A549 treated with Mapracorat at 1 μM for 4 hours (cell line): ENCODE measurements at places on chromosomes 1 and 21. TPM values are rescaled to one million over a fixed set of nuclear protein-coding genes. Genes with fewer than 3 reads are reported as not detected.

The RIMKLA gene
- 0.39 to 1.3 TPM (median 1.1 TPM) in 5 replicates for total RNA-seq

The BACE2 gene
- 20.1 to 23.2 TPM (median 22.0 TPM) in 5 replicates for total RNA-seq

The GCSAML gene
- not detected in 5 replicates for total RNA-seq

The NR1I3 gene
- not detected in 5 replicates for total RNA-seq

The RNASEL gene
- 1.2 to 2.0 TPM (median 1.8 TPM) in 5 replicates for total RNA-seq

The WNT2B gene
- 0.12 to 0.28 TPM (median 0.23 TPM) in 5 replicates for total RNA-seq

The FNDC10 gene
- total RNA-seq, result 5.8 to 8.8 TPM (median 8.1 TPM) in 5 replicates

The CFAP57 gene
- total RNA-seq, result 0.22 to 0.65 TPM (median 0.39 TPM) in 5 replicates

The TEKT2 gene
- not detected in 5 replicates for total RNA-seq

The FOXD3 gene
- total RNA-seq, result 0.32 to 1.0 TPM (median 0.73 TPM) in 5 replicates

The LCE6A gene
- not detected in 5 replicates for total RNA-seq

The RAP1GAP gene
- 8.1 to 11.4 TPM (median 10.8 TPM) in 5 replicates for total RNA-seq

The PPIAL4G gene
- not detected in 5 replicates for total RNA-seq

The ATP1A2 gene
- 0.04 to 0.10 TPM (median 0.05 TPM) in 5 replicates for total RNA-seq

The EXTL1 gene
- total RNA-seq, result not detected in 5 replicates

The LCE7A gene
- not detected in 5 replicates for total RNA-seq

The GUCA2A gene
- not detected in 5 replicates for total RNA-seq

The RSPH1 gene
- total RNA-seq, result 0.59 to 0.92 TPM (median 0.74 TPM) in 5 replicates

The IFI16 gene
- total RNA-seq, result 2.7 to 3.8 TPM (median 3.3 TPM) in 5 replicates

The BCL2L15 gene
- 0.13 to 0.60 TPM (median 0.38 TPM) in 5 replicates for total RNA-seq

The AKR1A1 gene
- 69.1 to 77.1 TPM (median 75.8 TPM) in 5 replicates for total RNA-seq

The DRAM2 gene
- total RNA-seq, result 16.8 to 21.4 TPM (median 20.0 TPM) in 5 replicates

The NTMT2 gene
- not detected in 5 replicates for total RNA-seq

The BARHL2 gene
- total RNA-seq, result not detected in 5 replicates

The C1orf185 gene
- not detected in 5 replicates for total RNA-seq

The SPATA46 gene
- total RNA-seq, result not detected in 5 replicates

The RPE65 gene
- total RNA-seq, result not detected in 5 replicates

The RYR2 gene
- total RNA-seq, result 0.01 to 0.06 TPM (median 0.02 TPM) in 4 of 5 replicates, not detected in the other

The CACNA1S gene
- total RNA-seq, result not detected in 5 replicates

The LRRC53 gene
- not detected in 5 replicates for total RNA-seq

The ENAH gene
- 66.8 to 81.4 TPM (median 79.3 TPM) in 5 replicates for total RNA-seq

The PCAT6 gene
- 2.8 to 5.1 TPM (median 3.8 TPM) in 5 replicates for total RNA-seq

The TAS1R1 gene
- not detected in 5 replicates for total RNA-seq

The RGSL1 gene
- total RNA-seq, result not detected in 5 replicates

The NOS1AP gene
- total RNA-seq, result 0.18 to 0.57 TPM (median 0.27 TPM) in 5 replicates

The ZBTB8B gene
- total RNA-seq, result 0.01 TPM in 1 of 5 replicates, not detected in the others

The TAL1 gene
- not detected in 5 replicates for total RNA-seq

The SELENBP1 gene
- total RNA-seq, result 5.7 to 8.9 TPM (median 6.7 TPM) in 5 replicates

The CCDC27 gene
- total RNA-seq, result not detected in 5 replicates

The GBP5 gene
- 0.06 to 0.09 TPM (median 0.06 TPM) in 3 of 5 replicates, not detected in the others for total RNA-seq

The KIF14 gene
- total RNA-seq, result 7.1 to 11.0 TPM (median 9.7 TPM) in 5 replicates

The CYP4X1 gene
- 0.07 TPM in 1 of 5 replicates, not detected in the others for total RNA-seq

The PTPN22 gene
- not detected in 5 replicates for total RNA-seq

The SERINC2 gene
- total RNA-seq, result 18.4 to 34.0 TPM (median 27.5 TPM) in 5 replicates

The PDPN gene
- total RNA-seq, result not detected in 5 replicates

The AMY2A gene
- total RNA-seq, result not detected in 5 replicates

The TRAF5 gene
- 6.3 to 7.8 TPM (median 7.6 TPM) in 5 replicates for total RNA-seq

The SYTL1 gene
- 0.39 to 1.1 TPM (median 0.60 TPM) in 5 replicates for total RNA-seq

The KRTAP19-1 gene
- total RNA-seq, result not detected in 5 replicates

The CDK18 gene
- 0.66 to 2.3 TPM (median 1.2 TPM) in 5 replicates for total RNA-seq

The NTNG1 gene
- total RNA-seq, result not detected in 5 replicates

The TRIM67 gene
- total RNA-seq, result 0.12 to 0.19 TPM (median 0.14 TPM) in 5 replicates

The CAMK1G gene
- 0.17 to 0.36 TPM (median 0.27 TPM) in 5 replicates for total RNA-seq

The ACTL8 gene
- total RNA-seq, result 1.0 to 2.2 TPM (median 1.9 TPM) in 5 replicates

The HPDL gene
- 2.6 to 4.5 TPM (median 3.6 TPM) in 5 replicates for total RNA-seq

The TMCO4 gene
- 5.0 to 7.4 TPM (median 6.0 TPM) in 5 replicates for total RNA-seq

The OR14C36 gene
- total RNA-seq, result not detected in 5 replicates
